ENCODE measurements at places on chromosomes 5 and 9.
A peak's percentile ranks its signal among the peaks of the same experiment; 100 is the strongest.

DNA sequence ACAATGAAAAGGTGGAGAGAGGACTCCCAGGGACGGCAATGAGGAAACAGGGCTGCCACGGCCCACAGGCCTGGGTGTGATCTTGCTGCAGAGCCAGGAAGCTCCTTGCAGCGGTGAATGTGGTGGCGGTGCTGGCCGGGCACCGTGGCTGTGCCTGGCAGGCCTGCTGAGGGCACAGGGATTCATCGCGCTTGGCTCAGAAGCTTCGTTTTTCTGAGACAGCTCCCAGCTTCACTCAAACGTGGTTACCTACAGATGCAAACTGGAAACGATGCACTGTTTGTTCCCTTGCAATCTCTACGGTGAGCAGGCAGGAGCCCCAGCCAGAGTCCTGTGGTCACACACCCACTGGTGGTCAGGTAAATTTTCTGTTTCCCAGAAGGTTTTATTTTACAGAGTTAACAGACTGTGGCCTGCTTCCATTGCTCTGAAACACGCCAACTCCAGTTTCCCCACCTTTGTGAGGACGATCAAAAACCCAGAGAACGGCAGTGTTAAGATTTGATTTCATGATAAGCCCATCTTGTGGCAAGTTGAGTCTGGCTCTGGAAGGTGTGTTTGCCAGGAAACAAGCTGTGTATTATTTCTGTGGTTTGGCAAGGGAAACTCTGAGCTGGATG lies 183.9 kb downstream of the AUH start:
- no peak for DNase-seq

DNA sequence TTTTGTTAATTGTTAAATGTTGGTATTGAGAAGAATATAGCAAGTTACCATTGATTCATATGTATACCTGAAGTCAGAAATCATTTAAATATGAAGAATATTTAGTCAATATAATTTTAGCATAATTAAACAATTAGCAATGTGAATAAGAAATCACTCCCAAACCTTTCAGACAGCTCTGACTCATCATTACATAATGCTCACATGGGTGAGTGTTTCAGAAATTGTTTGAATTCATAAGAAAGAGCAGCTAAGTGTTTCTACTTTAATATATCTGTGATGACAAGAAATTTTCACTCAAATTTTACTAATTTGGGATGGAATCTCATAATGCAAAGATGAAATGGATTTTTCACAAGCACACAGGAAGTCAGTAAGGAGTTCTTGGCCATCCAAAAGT lies 42.0 kb upstream of the CDC42SE2 start:
- DNase-seq: no peak

- no peak for DNase-seq
Observed at GRCh38 chr9:113928269-113928668, 52.2 kb downstream of the ZNF618 start.

GRCh38 chr9:88219601-88220000 lies 81.3 kb upstream of the SPATA31C2 start:
- no peak for DNase-seq

GRCh38 chr5:157390551-157391297 lies 69.3 kb upstream of the NIPAL4 start:
- peak; percentile 33 for DNase-seq

- no peak for DNase-seq
Observed at GRCh38 chr9:92715488-92716231, 45.7 kb upstream of the IPPK start.

DNA sequence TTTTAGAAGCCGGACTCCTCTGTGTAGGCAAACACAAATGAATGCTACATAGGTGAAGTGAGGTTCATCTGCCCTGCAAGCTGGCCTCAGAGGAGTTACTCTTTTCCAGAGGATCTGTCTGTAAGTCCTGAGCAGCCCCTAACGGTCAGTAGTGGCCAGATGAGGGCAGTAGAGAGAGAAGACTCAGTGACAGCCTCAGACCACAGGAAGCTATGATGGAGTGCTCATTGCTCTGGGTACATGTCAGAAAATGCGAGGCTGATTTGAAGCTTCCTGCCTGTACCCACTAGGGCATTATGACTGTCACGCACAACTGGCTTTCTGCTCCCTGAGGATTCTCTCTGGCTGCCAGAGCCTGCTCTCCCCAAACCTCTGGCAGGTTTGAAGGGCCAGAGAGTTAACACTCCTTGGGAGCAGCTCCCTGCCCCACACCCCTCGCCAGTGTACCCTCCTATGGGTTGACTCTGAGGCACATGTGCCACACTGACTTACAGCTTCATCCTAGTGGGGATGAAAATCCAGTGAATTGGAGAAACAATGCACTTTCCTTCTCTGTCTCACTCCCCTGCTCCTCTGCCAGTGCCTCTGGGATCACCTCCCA lies 141.5 kb downstream of the GABRG2 start:
- DNase-seq: no peak

GRCh38 chr9:127264462-127265219 lies at the start of gene GARNL3:
GARNL3 (plus strand) TSS chr9:127264774; CDS start chr9:127264878, 104 bp downstream.
- no peak for DNase-seq

GRCh38 chr9:2032234-2032633 lies 17.1 kb downstream of the SMARCA2 start:
- no peak for DNase-seq

GRCh38 chr5:39755452-39755851 lies 330.7 kb upstream of the DAB2 start:
- DNase-seq: no peak

GRCh38 chr9:6902423-6902822 lies 144.7 kb downstream of the KDM4C start:
- DNase-seq: no peak

GRCh38 chr9:18359335-18359734 lies 114.6 kb upstream of the ADAMTSL1 start:
- no peak for DNase-seq

- DNase-seq: no peak
Observed at GRCh38 chr5:124902097-124902821, 155.8 kb upstream of the ZNF608 start.

DNA sequence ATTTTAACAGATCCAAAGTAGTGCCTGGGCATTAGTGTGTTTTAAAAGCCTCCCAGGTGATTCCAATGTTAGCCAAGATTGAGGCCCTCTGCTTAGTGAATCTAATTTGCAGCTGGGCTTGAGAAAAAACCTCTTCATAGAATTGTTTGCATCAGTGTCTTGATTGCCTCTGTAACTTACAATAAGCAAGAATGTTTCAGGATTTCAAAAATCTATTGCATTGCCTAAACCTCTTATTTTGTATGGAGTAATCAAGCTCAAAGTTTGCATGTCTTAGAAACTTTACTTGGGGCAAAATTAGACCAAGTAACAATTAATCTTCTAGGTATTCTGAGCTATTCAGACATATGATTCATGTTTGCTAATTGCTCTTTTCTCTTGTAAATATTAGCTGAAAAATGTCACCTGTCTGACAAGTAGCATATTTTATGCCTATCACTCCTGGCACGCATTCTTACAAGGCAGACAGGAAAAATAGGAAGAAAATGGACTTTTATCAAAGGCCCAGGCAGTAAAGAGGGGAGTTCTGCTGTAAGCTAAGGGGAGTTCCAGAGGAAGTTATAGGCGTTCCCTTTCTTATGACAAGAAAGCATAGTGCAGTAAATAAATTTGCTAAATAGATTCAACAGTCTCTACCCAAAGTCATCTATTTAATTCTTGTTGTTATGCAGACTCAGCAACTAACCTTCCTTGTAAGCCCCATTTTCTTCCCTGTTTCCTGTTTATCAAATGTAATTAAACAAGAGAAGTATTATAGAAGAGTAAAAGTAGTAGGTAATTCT lies 21.0 kb downstream of the PDCD1LG2 start:
- DNase-seq: no peak

DNA sequence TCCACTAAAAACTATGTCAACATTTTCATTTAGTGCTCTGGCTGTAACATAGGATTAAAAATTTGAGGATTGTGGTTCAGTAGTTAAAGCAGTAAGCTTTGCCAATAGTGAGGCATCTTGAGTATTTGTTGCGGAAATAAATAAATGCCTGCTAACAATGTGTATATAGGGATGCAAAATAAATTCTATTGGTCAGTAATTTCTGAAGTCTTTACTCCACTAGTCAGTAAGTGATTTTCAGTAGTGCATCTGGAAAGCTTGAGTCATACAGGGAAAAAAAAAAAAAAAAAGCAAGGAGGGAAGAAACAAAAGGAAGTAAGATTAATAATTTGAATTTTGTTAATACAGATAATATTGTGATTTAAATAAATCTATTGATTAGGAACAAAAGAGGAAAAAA lies 21.0 kb downstream of the NIPBL start:
- no peak for DNase-seq

GRCh38 chr9:126057121-126057825 lies 269.4 kb upstream of the MVB12B start:
- DNase-seq: no peak

GRCh38 chr5:116459301-116459700 lies 115.3 kb downstream of the SEMA6A start:
- DNase-seq: no peak

- DNase-seq: no peak
Observed at GRCh38 chr9:34085581-34086500, 37.2 kb upstream of the UBAP2 start.

DNA sequence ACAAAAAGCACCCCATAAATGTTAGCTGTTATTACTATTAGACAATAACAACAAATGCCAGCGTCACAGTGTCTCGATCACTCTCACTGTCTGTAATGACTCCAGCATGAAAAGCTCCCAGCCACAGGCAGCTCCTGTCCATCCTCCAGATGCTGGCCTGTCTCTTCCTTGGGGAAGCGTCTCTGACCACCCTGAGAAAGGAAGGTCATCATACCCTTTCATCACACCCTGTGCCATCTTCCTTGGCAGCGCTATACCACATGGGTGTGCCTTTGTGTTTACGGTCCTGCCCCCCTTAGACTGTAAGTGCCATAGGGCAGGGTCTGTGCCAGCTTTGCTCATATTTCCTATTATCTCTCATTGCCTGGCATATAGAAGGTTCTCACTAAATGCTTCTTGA lies 90.6 kb downstream of the PRRT1B start:
- DNase-seq: no peak

DNA sequence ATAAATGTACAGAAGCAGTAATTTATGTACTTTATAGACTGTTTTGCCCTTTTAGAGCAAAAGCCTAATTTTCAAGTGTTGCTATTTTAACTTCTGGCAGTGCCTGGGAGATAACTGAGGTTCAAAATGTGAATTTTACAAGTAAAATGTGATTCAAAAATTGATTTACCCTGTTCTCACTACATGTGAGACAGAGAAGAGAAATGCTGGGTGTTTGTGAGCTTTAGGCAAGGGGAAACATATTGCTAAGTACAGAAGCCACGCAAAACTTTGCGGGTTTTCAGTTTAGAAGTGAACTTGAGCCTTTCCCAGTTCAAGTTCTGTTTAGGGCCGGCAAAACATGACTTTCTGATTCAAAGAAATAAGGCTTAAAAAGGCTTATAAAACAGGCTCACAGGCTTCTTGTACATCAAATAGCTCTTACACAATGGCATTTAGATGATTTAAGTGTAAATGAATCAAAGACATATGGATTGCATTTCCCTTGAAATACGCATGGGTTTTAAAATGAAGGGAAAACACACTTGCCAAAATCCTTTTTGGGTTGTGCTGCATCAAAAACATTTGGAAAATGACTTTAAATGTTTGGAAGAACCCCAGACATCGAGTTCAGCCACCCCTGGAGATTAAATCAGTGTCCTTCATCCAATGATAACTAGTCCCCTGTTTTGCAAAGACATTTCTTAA lies 370.8 kb upstream of the MEF2C start:
- no peak for DNase-seq

DNA sequence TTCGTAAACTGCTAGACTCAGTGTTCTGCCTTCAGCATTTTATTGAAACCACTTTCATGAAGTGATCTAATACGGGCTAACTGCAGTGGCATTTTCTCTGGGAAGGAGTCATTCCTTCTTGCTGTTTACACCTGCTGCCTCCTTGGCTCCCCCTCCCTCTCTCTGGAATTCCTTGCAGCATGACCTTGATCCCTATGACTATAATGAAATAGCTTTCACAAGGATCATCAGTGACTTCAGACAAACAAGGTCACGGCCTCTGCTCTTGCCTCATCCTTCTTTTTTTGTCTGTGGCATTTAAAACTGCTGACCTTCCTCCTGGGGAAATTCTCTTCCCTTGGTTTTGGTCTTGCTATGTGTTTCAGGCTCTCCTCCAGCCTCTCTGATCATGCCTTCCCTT lies 90.2 kb downstream of the ZNF462 start:
- DNase-seq: no peak

All from T-cell (primary cell).